ENCODE measurements at places on chromosomes 6 and 20. TPM values are rescaled to one million over a fixed set of nuclear protein-coding genes. Genes with fewer than 3 reads are reported as not detected.
A peak's percentile ranks its signal among the peaks of the same experiment; 100 is the strongest.

DNA sequence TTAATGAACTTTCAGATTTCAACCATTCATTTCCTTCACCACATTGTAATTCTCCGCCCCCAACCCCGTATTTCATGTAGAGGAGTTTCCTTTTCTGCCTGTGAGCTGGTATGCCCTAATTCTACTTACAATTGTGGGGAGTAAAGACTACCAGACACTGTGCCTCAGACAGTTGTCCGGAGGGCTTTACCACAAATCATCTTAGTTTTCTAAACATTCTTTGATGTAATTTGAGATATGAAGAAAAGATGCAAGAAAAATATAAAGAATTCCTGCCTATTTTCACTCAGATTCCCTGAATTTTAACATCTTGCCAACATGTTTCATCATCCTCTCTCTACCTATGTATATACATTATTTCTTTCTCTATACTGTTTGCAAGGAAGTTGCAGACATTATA lies 28.3 kb upstream of the LOC128125822 start:
- H3K4me3 ChIP-seq: no peak overlapping the region
- H3K27ac ChIP-seq: no peak overlapping the region
- peaks cover 43% of the 10 kb centered on the region for H3K27me3 ChIP-seq
- DNase-seq: no peak

The FRS3 gene
- total RNA-seq: 11.4 TPM

GRCh38 chr6:151005164-151005563 lies 139.7 kb downstream of the MTHFD1L start:
- peaks cover 4% of the 10 kb centered on the region for H3K36me3 ChIP-seq
- H3K4me1 ChIP-seq: peaks cover 37% of the 10 kb centered on the region
- H3K4me3 ChIP-seq: no peak overlapping the region
- H3K27me3 ChIP-seq: no peaks in the 10 kb centered on the region
- no peak for DNase-seq

- no peaks in the 10 kb centered on the region for H3K36me3 ChIP-seq
- peaks cover 72% of the 10 kb centered on the region for H3K27me3 ChIP-seq
- DNase-seq: no peak
- peaks cover 21% of the 10 kb centered on the region for H3K4me1 ChIP-seq
- no peak overlapping the region for H3K27ac ChIP-seq
These were observed 1.1 kb upstream of the GRM4 start for GRCh38 chr6:34146801-34147592.

DNA sequence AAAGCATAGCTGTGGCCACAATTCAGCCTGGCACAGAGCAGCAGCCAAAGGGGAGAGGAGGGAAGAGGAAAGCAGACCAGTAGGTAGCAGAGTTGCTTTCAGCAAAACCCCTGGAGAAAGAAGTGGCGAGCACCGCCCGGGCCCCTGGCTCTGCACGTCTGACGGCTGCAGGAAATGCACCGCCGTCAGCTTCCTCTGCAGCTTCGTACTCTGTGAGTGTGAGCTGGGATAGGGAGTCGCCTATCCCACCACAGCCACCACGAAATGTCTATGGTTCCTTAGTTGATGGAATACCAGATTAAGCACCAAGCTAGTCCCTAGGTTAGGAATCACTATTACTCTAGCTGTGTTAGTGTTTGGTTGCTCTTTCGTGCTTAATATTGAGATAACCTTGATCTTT lies 79.9 kb upstream of the NAA20 start:
- H3K27me3 ChIP-seq: peaks cover 88% of the 10 kb centered on the region
- peak; percentile 29 for DNase-seq
- H3K4me3 ChIP-seq: peak overlapping the region; percentile 65
- peak overlapping the region; percentile 18 for H3K27ac ChIP-seq
- peaks cover 29% of the 10 kb centered on the region for H3K4me1 ChIP-seq

GRCh38 chr6:33901822-33902456 lies 98.1 kb upstream of the MLN start:
- H3K4me1 ChIP-seq: peaks cover 48% of the 10 kb centered on the region
- no peak overlapping the region for H3K27ac ChIP-seq
- DNase-seq: no peak
- no peak overlapping the region for H3K4me3 ChIP-seq

- no peaks in the 10 kb centered on the region for H3K4me1 ChIP-seq
- DNase-seq: no peak
- no peak overlapping the region for H3K27ac ChIP-seq
These were observed 84.8 kb upstream of the SOX4 start for GRCh38 chr6:21508753-21509152.

GRCh38 chr6:41256383-41256782 lies 28.2 kb downstream of the TREML4 start:
- no peaks in the 10 kb centered on the region for H3K4me1 ChIP-seq
- H3K4me3 ChIP-seq: no peak overlapping the region
- H3K27me3 ChIP-seq: no peaks in the 10 kb centered on the region
- no peak overlapping the region for H3K27ac ChIP-seq
- no peak for DNase-seq

GRCh38 chr6:107542192-107542668 lies 52.3 kb downstream of the SOBP start:
- H3K27ac ChIP-seq: no peak overlapping the region
- no peaks in the 10 kb centered on the region for H3K4me1 ChIP-seq
- no peak for DNase-seq
- peaks cover 36% of the 10 kb centered on the region for H3K27me3 ChIP-seq
- no peak overlapping the region for H3K4me3 ChIP-seq

The SNAP25 gene
- 6.9 TPM for total RNA-seq

GRCh38 chr20:21352703-21353102 lies 44.6 kb downstream of the NKX2-4 start:
- no peak overlapping the region for H3K4me3 ChIP-seq
- no peaks in the 10 kb centered on the region for H3K4me1 ChIP-seq
- DNase-seq: no peak

- no peak for DNase-seq
- H3K4me1 ChIP-seq: no peaks in the 10 kb centered on the region
- no peak overlapping the region for H3K4me3 ChIP-seq
- no peak overlapping the region for H3K27ac ChIP-seq
- H3K27me3 ChIP-seq: no peaks in the 10 kb centered on the region
These were observed 331.4 kb upstream of the QKI start for GRCh38 chr6:163083141-163083540.

- no peak for DNase-seq
- H3K4me1 ChIP-seq: no peaks in the 10 kb centered on the region
- H3K4me3 ChIP-seq: no peak overlapping the region
- no peaks in the 10 kb centered on the region for H3K27me3 ChIP-seq
These were observed 522.1 kb upstream of the BTBD3 start for GRCh38 chr20:11395581-11395980.

DNA sequence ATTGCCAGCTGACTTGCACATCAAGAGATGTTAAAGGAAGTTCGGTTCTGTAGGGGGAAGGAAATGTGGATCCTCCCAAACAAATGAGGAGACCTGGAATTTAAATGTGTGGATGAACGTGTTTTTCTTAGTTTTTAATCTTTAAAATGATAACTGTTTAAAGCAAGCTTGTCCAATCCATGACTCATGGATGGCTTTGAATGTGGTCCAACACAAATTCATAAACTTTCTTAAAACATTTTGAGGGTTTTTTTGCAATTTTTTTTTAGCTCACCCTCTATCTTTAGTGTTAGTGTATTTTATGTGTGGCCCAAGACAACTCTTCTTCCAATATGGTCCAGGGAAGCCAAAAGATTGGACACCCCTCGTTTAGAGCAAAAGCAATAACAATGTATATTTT lies 12.6 kb downstream of the TUBB2B start:
- no peak for DNase-seq
- no peak overlapping the region for H3K27ac ChIP-seq
- H3K4me3 ChIP-seq: no peak overlapping the region
- H3K27me3 ChIP-seq: peaks cover 70% of the 10 kb centered on the region
- H3K36me3 ChIP-seq: no peaks in the 10 kb centered on the region

The UBE2J1 gene
- 20.6 TPM for total RNA-seq

DNA sequence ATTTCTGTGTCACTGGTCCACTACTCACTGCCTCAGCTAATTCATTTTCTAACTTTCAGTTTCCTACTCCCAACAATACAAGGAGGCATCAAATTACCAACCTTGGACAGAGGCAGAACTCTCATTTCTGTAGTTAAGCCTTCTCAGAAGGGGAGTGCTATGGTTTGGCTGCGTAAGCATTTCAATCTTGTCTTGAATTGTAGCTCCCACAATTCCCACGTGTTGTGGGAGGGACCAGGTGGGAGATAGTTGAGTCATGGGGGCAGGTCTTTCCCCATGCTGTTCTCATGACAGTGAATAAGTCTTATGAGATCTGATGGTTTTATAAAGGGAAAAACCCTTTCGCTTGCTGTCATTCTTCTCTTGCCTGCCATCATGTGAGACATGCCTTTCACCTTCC lies 22.9 kb downstream of the HLA-DRA start:
- H3K4me1 ChIP-seq: peaks cover 23% of the 10 kb centered on the region
- H3K27me3 ChIP-seq: peaks cover 58% of the 10 kb centered on the region
- no peak overlapping the region for H3K4me3 ChIP-seq
- DNase-seq: peak; percentile 69
- no peak overlapping the region for H3K27ac ChIP-seq

The RSPH9 gene
- not detected for total RNA-seq
